K562 (cell line): ENCODE measurements at places on chromosomes 12 and 14. TPM values are rescaled to one million over a fixed set of nuclear protein-coding genes. Genes with fewer than 3 reads are reported as not detected.

KLHDC1 gene
- polyA plus RNA-seq = 0.11 and 0.34 TPM in 2 replicates

GRCh38 chr12:85865890-85866289 is 8.2 kb upstream of the NTS start:
- DNase-seq = no peak

DNA sequence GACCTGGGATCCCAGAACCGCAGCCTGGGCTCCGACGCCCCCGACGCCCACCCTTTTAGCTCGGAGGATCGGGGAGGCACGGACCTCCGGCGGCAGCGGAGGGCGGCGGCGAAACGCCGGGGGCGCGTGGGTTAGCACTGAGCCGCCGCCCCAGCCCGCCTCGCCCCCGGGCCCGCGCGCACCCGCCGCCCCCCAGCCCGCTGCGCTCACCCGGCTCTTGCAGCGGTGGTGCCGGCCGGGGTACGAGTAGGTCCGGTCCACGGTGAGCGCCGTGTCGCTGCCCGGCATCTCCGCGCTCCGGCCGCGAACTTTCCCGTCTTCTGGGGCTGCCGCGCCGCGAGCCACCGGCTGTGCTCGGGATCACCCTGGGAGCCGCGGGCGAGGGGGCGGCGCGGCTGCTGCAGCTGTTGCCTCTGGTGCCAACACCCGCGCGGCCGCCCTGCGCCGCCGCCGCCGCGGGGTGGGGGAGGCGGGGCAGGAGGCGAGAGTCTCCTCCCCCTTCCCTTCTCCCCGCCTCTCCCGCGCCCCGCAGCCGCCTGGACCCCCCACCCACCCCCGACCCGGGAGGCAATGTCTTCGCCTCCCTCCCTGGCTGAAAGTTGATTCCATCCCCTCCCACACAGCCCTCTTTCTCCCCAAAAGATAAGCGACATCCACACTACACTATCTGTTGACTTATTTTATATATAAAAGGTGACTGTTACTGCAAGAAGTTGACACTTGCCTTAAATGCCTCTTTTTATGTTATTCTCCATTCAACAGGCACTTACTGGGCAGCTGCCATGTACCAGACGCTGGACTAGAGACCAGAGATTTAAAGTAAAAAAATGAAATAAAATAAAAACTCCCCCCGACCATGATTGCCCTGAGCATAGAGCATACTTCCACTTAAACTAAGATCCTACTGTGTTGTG is at the start of gene TMCC3:
TSS of gene TMCC3 (minus strand) at position 415 of the 914 bp plus-strand sequence. CDS start at position 288, 127 bp downstream.
- DNase-seq = no peak

OVCH1 gene
- polyA plus RNA-seq = not detected in 2 replicates

DNA sequence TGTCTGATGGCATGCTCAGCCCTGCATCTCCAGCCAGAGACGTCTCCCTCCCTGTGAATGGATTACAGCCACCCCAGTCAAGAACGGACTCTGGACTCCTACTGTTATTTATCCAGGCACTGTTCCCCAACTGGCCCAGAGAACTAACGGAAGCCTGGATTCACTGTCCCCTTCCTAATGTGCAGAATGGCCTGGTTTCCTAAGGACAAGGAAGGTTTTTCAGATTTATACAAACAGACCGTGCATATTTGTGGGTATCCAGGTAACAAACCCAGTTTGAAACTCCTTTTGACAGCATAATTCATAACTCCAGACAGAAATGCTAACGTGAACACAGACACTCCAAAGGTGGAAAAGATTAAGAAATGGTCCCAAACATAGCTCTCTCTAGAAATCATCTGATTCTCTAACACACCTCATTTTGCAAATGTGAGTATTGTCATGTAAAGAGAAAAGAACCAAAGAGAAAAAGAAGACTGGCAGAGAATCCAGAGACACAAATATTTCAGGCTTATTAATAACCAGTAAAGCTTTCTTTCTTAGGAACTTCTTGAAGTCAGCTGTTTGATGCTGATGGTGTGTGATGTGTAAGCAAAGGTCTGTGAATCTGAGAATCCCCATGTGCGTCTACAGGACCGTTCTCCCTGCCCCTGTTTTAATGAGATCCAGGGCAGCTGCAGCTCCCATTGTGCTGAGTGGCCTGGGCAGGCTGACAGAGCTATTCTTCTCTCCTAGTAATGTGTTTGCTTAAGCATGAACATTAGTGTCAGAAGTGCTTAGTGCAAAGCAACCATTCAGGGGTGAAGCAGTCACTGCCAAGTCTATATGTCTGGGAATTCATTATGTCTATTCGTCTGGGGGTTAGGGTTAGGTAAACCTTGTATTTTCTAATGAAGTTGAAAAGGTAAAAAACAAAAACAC is 86.8 kb upstream of the HIF1A start:
- no peak for DNase-seq
